ENCODE measurements at places on chromosomes 16 and 17. TPM values are rescaled to one million over a fixed set of nuclear protein-coding genes. Genes with fewer than 3 reads are reported as not detected.

DNA sequence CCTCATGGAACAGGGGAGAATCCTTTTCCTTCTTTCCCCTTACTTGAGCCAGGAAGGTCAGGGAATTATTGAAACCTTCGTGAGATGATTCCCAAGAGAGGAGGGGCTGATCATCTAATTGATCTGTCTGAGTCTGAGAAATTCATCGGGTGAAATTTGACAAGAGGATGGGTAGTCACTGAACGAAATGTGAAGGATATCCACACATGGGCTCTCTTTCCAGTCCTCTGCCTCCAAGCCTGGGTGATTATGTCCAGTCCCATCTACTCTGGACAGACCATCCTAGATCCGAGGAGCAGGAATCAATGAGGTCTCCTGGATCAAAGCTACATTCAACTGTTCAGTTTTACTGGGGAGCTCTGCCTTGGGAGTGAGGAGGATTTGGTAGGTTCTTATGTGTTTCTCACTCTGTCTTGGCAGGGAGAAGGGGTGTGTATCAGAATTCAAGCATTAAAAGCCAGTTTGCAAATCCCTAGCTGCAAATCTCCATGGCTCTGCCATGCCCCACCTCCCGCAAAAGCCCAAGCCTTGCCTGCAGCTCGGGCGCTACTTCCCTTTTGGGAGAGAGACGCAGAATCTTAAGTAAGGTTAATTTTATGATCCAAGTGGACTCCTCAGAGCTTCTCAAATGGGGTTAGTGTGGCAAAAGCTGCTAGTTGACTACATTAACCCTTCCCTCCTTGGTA lies 47.1 kb upstream of the TEKT3 start:
- DNase-seq: no peak
- H3K4me1 ChIP-seq: no peaks in the 10 kb centered on the region
- H3K27ac ChIP-seq: no peak overlapping the region
- no peak overlapping the region for H3K4me3 ChIP-seq
- H3K27me3 ChIP-seq: peaks cover 45% of the 10 kb centered on the region
- no peaks in the 10 kb centered on the region for H3K36me3 ChIP-seq

DNA sequence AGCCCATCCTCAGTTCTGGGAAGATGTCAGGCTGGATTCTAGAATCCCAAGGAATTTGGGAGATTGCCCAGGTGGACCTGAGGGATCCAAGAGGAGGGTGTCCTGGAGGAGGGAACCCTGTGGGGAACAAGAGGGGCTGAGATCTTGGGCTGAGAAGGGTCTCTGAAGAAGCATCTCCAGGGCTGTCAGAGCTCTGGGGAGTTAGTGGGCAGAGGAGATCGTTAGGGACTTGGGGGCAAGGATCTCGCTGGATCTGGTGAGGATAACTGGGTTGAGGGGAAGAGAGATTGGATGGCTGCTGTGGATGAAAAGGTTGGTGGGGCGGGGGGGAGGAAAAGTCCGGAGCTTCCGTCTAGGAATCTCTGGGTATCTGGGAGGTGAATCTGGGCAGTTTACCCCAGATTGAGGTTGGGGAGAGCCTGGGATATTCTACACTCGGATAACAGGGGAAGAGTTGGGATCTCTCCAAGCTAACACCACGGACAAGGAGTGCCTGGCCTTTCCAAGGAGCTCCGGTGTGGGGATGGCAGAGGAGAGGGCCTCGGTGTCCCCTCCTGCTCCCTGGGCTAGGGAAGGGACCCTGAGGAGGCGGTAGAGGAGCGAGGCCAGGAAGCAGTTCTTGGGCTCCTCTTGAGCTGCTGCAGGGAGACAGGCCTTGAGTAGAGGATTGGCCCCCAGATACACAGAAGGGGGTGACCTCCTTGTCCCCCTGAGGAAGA lies 1.7 kb downstream of the FBXL19 start:
- H3K27ac ChIP-seq: peak overlapping the region; percentile 54
- no peak for DNase-seq
- H3K4me3 ChIP-seq: peak overlapping the region; percentile 83
- no peaks in the 10 kb centered on the region for H3K27me3 ChIP-seq

- no peaks in the 10 kb centered on the region for H3K4me1 ChIP-seq
- no peak overlapping the region for H3K27ac ChIP-seq
- no peaks in the 10 kb centered on the region for H3K27me3 ChIP-seq
- no peak for DNase-seq
- H3K36me3 ChIP-seq: no peaks in the 10 kb centered on the region
- H3K4me3 ChIP-seq: peak overlapping the region; percentile 80
Observed at GRCh38 chr16:89248196-89248982, 30.9 kb downstream of the ZNF778 start.

Gene ITGA2B
- 297 TPM for total RNA-seq

Data from T-helper 17 cell (primary cell).